SJSA1 (cell line): ENCODE measurements at places on chromosomes 1 and 21.
A peak's percentile ranks its signal among the peaks of the same experiment; 100 is the strongest.

DNA sequence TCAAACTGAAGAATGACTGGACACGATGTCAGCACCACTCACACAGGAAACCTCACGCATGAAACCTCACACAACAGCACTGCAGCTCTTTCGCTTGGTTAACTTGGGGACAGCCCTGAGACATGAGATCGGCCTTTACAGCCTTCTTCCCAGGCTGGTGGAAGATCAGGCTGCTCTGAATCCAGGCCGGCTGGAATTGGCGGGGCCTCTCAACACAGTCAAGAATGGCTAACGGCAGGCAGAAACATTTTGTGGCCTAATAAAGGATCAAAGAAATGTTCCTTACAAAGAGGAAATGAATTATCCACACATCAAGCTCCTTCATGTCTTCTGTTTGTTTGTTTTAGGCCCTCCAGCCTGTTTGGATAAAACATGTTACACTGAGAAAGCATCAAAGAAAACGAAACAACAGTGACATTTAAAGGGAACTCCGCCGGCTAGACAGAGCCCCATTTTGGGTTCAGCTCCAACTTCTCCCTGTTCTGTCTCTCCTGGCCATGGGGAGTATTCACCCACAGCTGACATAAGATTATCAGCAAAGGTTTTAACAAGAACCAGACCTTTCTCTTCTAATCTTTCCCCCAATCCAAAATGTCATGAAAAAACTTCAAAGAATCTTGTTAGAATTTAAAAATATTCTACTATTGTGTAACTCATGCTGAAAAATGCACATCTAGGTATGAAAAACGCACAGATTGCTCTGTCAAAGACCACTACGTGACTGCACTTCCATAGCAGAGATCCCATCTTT is 131.2 kb downstream of the SLC45A1 start:
- no peak for DNase-seq

- DNase-seq: no peak
Observed at GRCh38 chr1:67137307-67137753, 2.6 kb upstream of the C1orf141 start.

GRCh38 chr1:26057189-26057588 is 10.2 kb downstream of the TRIM63 start:
- no peak for DNase-seq

- DNase-seq: no peak
Observed at GRCh38 chr1:22327411-22327810, 124.2 kb upstream of the ZBTB40 start.

- DNase-seq: no peak
Observed at GRCh38 chr1:23122023-23122748, 46.5 kb downstream of the LUZP1 start.

- DNase-seq: no peak
Observed at GRCh38 chr1:10965546-10966226, 46.8 kb upstream of the TARDBP start.

GRCh38 chr1:23174426-23175110 is 5.9 kb upstream of the LUZP1 start:
- DNase-seq: no peak

DNA sequence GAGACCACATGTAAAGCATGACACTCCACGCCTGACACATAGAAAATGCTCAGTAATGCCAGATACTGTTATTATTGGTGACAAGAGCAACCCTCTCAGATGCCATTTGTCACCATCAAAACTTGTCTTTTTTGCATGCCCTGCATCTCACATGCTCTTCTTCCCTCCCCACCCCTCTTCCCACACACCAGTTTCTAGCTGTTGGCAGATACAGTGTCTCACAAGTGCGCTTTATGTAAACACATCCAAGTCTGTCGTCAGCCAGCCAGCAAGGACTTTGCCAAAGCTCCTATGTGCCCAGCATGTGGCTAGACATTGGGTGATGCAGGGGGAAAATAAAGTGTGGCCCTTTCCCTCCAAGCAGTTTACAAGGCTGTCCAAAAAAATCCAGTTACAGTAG is 44.9 kb upstream of the EPHA8 start:
- no peak for DNase-seq

- no peak for DNase-seq
Observed at GRCh38 chr1:85128316-85128715, 72.5 kb downstream of the SYDE2 start.

- DNase-seq: no peak
Observed at GRCh38 chr1:56149761-56150160, 429.6 kb downstream of the PLPP3 start.

DNA sequence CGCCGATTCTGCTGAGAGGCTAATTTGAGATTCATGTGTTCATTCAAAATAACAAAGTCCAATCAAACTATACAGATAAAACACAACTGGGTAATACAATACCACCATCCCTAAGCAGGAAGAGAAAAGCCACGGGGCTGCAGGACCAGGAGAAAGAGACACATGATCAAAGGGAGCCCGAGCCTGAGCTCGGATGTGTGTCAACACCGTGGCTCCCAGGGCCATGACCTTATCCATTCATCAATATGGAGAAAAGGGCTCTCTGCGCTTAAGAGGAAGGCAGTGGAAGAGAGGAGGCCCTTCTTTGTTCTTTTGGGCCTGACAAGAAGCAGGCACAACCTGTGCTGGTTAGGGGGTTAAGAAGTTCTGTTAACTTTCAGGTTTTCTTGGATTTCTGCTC is 56.7 kb downstream of the HUNK start:
- no peak for DNase-seq

DNA sequence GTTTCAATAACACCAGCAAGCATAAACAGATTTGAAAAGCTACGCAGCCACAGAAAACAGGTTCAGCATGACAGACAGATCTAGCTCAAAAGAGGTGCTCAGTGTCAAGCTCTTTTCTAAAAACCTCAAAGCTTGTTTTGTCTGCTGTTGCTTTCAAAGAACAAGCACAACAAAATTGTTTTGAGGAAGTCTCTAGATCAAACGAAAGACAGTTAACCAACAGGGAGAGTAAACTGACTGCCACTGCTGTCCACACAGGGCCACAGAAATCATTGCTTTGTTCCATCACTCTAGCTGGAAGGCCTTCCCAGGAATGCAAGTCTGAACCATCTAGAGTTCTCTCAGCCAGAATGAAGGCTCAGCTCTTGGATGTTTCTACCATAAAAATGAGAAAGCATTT is 12.8 kb downstream of the APP start:
- no peak for DNase-seq

DNA sequence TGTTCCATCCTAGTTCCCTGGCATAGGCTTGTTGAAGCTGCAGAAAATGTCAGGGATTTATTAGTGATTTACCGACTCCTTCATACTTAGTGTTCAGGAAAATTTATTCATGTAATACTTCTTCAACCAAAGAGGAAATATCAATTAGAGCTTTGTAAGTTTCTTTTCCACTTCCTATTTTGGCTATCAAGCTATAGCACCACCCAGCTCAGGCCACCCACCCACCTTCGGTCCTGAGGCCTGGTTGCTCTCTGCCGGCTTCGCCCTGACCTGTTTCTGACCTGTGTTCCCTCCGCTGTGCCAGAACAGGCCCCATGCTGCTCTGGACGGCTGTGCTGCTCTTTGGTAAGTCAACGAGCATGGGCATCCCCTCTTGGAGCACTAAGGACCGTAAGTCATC is at the start of gene FCRL6:
TSS of gene FCRL6 (plus strand) at position 250 of the 400 bp plus-strand sequence. CDS start at position 315, 65 bp downstream.
- DNase-seq: no peak

- no peak for DNase-seq
Observed at GRCh38 chr1:60866917-60867531, 215.3 kb upstream of the NFIA start.

- DNase-seq: no peak
Observed at GRCh38 chr1:30533141-30533540, 190.2 kb downstream of the MATN1 start.

DNA sequence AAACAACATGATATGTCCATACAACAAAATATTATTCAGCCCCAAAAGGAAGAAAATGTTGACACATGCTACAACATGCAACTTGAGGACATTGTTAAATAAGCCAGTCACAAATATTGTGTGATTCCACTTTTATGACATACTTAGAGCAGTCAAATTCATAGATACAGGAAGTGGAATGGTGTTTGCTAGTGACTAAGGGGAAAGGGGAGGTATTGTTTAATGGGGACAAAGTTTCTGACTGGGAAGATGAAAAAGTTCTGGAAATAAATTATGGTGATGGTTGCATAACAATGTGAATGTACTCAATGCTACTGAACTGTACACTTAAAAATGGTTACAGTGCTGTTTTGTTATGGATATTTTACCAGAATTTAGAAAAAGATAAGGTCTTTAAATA is 77.7 kb downstream of the RHOU start:
- no peak for DNase-seq

DNA sequence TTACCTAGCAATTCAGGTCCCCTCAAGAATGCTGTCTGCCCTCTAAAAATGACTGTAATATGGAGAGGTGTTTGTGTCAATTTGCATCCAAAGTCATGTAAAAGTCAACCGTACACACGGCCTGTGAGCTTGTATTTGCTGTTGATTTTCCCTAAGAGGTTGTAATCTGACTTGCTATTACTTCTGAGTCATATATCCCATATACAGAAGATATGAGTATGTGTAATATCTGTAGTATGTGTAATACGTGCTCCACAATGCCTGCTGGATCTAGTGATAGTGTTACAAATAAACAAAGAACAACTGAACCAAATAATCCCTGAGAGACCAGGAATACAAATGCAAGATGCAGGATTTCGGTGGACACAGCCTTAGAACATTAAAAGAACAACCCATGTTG is 1.4 kb upstream of the KCNJ6 start:
- DNase-seq: peak; percentile 43

DNA sequence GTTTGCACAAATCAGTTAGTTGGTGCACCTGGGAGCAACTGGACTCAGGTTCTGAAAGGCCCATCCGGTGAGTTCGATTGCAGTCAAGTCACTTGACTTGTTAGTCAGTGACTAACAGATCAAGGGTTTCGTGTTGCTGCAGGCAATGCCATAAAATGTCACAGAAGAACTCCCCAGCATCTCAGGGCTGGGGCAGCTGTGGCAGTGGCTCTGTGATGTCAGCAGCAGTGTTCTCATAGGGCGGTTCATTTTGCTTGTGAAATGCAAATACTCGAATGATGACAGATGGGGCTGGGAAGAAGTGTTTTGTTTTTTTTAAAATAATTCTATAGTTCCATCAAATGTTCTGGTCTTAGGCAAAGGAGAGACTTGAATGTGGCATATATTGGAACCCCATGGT is 287.8 kb downstream of the LMX1A start:
- no peak for DNase-seq

DNA sequence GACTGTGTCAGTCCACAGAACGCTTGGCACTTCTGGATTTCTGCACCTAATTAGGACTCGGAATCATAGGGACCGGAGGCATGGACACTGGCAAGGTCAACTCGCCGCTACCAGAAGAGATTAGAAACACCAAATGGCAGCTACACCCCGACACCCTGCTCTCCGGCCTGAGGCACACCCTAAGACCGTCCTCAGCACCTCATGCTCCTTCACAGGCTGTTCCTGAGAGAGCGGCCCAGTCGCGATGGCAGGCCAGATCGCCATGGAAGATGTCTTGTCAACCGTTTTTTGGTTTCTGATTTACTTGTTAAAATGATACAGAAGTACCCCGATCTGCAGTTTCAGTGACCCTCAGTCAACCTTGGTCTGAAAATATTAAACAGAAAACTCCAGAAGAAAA is 46.8 kb downstream of the NPHP4 start:
- no peak for DNase-seq

DNA sequence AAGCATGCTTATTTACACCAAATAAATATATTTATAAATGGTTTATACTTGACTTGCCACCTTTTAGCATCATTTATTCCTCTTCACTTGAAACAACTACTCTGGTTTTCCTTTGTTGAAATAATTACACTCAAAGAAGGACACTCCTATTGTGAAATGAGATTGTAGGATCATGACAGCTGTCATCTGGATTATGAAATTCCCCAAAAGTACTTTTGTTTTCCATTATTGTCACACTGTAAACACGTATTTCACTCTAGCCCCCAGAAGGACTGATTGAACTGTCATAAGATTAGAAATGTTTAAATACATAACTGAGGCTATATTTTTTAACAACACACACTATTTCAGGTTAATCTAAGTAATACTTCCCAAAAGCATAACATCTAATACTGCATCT is 593.8 kb downstream of the LRRIQ3 start:
- DNase-seq: no peak

GRCh38 chr1:117566556-117566955 is 39.3 kb upstream of the TENT5C start:
- DNase-seq: no peak

DNA sequence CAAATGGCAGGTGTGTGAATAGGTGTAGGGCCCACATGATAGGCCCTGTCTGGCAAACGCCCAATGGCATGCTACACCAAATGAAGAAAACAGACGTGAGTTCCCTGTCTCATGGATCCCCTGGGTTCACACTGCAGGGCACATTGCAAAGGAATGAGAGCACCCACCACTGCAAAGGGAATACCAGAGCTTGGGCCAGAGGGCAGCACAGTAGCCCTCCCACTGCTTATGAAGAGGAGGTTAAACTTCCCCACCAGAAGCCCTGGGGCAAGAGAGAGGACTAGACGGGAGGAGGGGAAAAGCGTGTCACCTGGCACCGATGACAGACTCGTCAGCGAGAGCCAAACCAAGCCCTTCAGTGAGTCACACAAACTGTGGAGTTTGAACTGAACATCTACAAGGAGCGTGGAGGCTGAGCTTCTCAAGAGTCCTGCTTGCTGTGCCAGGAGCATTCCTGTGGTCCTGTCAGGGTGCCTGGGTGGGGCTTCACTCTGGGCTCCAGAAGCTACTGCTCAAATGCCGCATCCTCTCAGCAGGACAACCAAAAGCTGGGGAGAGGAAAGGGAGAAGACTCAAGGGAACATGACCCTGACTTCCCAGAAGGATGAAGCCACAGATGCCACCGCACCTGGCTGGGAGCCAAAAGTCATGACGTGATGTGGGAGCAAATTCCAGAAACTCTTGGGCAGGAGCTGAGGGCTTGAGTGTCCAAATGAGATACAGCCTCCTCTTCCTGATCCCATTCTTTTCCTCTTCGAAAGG is 61.1 kb downstream of the TOMM20 start:
- DNase-seq: peak; percentile 96

DNA sequence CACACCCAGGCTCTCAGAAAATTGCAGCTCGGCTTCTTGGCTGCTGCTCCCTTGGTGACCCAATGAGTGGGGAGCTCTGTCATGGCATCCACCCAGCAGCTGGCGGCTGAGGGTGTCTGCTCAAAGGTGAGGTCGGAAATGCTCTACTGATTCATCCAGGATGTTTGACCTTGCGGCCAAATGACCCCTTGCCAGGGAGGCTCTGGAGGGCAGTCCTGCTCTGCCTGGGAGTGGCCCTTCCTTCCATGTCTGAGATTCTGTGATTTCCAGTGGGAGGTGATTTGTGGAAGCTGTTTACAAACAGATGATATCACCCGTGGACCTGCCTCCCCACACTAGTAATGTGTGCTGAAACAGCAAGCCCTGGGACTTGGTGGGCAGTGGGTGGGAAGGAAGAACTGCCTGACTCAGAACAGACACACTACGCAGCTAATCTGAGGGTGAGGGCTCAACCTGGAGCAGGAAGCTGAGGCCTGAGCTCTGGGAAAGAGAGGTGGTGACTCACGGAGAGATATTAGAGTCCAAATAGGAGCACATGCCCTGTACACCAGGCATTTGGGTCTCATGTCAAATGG is 3.0 kb downstream of the CRCT1 start:
- DNase-seq: no peak

- peak; percentile 89 for DNase-seq
Observed at GRCh38 chr1:235327559-235328270, at the start of gene ARID4B. ARID4B (minus strand) TSS chr1:235328179; CDS start chr1:235326919, 1,260 bp downstream.

GRCh38 chr1:207824691-207825408 is 73.0 kb downstream of the CD46 start:
- no peak for DNase-seq
